ENCODE measurements at places on chromosomes 12 and 14. TPM values are rescaled to one million over a fixed set of nuclear protein-coding genes. Genes with fewer than 3 reads are reported as not detected.

EIF2S3B gene
- 10.2 TPM for total RNA-seq

SINHCAF gene
- 37.2 TPM for total RNA-seq

TAS2R9 gene
- under 0.01 TPM for total RNA-seq

TSHR gene
- not detected for total RNA-seq

EPYC gene
- total RNA-seq: not detected

- DNase-seq: no peak
Observed at GRCh38 chr12:3533703-3534386, 42.8 kb downstream of the PRMT8 start.

- no peak for DNase-seq
Observed at GRCh38 chr12:53097564-53098353, at the start of gene IGFBP6. Gene IGFBP6, plus strand, starts transcription at chr12:53097667. Its CDS starts 51 bp downstream, at chr12:53097718.

DNA sequence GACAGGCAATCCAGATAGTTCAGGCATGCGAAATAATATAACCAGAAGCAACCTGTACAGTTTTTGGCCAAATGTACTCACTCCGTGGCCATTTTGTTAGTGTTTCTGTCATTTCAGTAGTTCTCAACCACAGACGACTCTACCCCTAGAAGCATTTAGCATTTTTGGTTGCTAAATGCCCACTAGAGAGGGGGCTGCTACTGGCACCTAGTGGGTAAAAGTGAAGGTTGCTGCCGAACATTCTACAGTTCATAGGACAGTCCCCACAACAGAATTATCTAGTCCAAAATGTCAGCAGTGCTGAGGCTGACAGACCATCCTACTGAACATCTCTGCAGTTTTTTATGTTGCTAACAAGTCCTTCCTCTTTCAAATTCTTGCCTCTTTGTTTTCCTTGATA, 107.4 kb downstream of the TSHR start:
- peak; percentile 21 for DNase-seq

- DNase-seq: no peak
Observed at GRCh38 chr14:79204591-79204990, 1006.7 kb downstream of the DIO2 start.

DNA sequence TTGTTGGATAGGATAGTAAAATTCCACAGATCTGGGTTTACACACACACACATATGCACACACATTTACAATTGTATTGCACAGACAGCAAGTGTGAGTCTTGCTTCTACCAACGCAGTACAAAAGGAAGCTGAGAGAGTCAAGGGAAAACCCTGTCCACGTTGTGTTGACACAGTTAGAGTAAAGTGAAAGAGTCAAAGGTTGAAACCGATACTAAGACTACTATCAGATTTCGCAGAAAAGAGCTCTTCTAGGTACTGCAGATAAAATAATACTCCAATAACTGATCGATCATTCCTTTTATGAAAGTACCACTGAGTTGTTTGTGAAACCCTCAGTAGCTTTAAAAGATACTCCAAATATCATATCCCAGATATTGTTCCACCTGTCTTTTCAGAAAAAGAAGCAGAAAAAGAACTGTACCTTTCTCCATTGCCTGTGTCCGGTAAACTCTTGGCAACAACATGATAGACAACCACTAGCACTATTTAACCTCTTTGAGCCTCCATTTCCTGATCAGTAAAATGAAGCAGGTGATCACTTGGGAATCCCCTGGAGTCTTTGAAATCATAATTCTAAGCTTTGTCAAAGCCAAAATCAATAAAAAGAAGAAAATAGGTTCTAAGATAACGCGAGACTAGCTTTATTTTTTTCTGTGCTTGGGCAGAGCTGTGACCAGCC, 224.6 kb upstream of the FOXN3 start:
- DNase-seq: no peak
